ENCODE measurements at places on chromosomes 1 and 21.

- DNase-seq: peak; percentile 51
These were observed 538 bp downstream of the GBP2 start for GRCh38 chr1:89125240-89125912.

DNA sequence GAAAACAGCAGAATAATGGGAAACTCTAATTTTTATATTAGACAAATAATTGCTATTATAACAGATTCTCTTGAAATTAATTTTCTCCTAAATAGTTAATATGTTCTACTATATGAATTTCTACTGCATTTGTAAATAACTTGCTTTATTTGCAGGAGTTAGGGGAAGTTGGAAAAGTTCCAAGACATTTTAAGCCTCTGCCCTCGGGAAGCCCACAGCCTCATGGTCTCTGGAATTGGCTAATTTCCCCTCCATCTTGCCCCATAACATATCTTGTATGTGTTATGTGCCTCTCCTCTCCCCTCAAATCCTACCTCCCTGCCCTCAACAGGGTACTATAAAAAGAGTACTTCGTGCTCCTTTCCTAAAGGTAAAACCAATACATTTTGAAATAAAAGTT is 271.4 kb upstream of the NR5A2 start:
- DNase-seq: peak; percentile 62

- no peak for DNase-seq
These were observed 132.5 kb downstream of the ZNF326 start for GRCh38 chr1:90127288-90127953.

DNA sequence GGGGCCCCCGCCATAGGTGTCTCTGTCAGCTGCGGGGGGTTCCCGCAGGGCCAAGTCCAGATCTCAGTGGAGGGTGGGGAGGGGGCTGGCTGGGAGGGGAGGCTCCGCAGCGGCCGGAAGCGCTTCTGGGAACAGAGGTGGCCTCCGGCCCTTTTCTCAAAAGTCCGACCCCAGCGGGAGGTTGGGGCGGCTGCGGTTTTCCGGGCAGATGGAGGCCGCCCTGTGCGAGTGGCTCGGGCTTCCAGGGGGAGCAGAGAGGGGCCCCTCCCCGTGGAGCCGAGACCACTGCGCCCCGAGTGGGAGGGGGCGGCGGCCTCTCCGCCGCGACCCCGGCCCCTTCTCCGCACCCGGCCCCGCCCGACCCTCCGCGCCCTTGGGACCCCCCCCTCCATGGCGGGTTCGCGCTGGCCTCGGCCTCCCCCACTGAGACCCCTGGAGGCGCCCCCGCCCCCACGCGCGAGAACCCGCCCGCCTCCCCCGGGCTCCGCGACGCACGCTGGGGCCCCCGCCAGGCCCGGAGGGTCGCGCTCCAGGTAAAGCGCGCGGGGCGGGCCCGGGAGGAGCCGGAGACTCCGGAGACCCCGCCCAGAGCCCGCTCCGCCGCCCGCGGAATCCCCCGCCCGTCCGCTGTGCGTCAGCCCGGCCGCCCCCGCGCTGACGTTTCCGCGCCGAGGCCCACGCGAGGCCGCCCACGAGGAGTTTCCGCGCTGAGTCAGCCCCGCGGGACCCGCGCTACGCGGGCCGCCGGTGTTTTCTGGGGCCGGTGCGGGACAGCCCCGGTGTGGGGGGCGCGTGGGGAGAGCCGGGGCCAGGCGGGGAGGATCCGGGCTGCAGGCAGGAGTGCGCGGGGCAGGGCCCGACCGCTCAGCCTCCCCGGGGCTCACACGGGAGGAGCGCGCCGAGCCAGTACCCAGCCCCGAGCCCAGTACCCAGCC is 5.2 kb downstream of the TNFRSF18 start:
- DNase-seq: peak; percentile 99

DNA sequence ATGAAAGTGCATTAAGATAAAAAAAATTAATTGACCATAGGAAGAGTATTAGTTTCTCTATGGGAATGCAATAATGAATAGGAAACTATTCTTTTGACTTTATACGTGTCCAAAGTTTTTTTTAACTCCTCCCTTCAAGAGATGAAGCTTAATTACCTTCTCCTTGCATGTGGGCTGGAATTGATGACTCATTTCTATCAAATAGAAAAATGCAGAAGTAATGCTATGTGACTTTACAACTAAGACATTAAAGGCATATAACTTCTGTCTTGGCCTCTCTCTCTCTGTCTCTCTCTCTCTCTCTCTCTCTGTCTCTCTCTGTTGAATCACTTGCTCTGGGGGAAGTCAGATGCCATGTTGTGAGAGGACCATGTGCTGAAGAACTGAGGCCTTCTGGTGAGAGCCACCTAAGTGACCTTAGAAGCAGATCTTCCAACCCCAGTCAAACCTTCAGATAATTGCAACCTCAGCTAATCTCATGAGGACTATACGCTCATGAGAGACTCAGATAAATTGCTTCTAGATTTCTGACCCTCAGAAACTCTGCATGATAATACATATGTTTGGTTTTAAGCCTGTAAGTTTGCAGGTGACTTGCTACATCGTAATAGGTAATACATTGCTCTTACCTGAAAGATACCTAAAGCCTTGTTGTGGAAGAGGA is 414.2 kb downstream of the KCNT2 start:
- no peak for DNase-seq

- peak; percentile 85 for DNase-seq
These were observed 18.7 kb downstream of the MFSD2A start for GRCh38 chr1:39973503-39974135.

DNA sequence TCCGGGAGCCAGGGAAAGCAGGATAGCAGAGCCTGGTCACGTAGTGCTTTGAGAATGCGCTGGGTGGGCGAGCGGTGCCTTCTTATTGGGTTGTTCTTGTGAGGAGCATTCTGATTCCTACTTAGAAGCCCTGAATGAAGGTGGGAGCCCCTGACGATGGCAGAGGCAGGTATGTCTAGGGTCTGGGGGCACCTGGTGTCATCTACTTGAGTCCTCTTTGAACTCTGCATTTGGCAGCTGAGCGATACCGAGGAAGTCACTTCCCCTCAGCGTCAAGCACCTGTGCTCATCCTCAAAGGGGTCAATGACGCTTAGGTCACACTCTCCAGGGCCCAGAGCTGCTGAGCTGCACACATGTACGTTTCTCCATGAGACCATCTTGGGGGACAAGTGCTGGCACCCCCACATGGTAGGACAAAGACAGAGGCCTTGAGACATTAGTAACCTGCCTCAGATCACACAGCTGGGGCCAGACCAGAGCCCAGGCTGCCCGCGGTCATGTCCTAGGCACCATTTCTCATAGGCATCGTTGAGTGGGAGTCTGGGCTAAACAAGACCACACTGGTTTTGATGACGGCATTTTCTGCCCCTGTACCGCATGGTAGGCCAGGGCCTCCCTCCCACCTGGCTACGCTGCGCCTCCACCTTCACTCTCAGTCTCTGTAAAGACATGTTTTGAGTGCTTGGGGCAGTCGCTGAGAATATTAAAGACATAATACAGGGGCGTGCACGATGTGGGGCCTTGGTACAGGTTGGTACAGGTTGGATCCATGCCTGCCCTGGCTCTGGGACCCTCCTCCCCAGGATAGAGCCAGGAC is 69.1 kb upstream of the ABCG1 start:
- DNase-seq: no peak

- no peak for DNase-seq
These were observed 26.6 kb downstream of the ZBTB8OS start for GRCh38 chr1:32623775-32624174.

DNA sequence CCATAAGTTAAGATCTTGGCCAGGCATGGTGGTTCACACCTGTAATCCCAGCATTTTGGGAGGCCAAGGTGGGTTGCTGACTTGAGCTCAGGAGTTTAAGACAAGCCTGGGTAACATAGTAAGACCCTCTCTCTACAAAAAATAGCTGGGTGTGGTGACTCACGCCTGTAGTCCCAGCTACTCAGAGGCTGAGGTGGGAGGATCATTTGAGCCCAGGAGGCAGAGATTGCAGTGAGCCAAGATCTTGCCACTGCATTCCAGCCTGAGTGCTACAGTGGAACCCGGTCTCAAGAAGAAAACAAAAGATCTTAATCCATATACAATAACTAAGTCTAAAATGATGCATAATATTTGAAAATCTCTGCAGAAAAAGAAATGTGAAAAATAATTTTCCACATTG is 165.5 kb upstream of the NR5A2 start:
- no peak for DNase-seq

DNA sequence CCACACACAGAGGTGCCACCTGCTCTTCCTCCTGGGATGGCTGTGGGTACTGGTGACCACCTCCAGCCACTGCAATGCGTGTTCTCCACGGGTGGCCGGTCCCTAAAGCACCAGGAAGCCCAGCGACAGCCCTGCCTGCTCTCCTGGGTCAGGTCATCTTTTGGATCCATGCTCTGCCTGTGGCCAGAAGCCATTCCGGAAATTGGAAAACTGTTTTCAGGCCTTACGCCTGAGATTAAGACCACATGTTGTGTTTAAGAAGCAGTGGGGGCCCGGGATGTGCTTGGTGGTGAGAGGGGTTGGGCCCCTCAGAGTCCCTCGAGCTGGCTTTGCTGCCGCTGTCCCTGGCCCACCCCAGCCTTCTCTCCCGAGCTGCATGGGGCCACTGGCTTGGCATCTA is 150.8 kb downstream of the PEX14 start:
- DNase-seq: no peak

GRCh38 chr1:15346346-15347030 is 63.2 kb upstream of the EFHD2 start:
- DNase-seq: no peak

DNA sequence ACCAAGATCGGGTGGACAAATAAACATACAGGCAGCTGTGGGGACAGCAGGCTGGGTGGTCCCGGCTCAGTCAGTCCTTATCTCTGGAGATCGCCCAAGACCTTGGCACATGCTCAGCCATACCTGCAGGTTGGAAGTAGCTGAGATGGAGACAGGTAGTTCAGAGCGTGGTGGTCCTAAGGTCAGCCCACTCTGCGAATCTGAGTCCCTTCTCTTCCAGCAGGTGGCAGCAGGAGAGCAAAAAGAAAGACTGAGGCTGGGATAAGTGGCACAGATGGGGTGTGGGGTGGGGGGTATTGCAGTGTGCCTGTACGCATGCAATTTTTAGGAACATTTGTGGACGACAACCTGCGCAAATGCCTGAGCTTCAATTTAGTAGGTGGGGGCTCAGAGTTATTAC is 104.9 kb downstream of the TENT5C start:
- no peak for DNase-seq

DNA sequence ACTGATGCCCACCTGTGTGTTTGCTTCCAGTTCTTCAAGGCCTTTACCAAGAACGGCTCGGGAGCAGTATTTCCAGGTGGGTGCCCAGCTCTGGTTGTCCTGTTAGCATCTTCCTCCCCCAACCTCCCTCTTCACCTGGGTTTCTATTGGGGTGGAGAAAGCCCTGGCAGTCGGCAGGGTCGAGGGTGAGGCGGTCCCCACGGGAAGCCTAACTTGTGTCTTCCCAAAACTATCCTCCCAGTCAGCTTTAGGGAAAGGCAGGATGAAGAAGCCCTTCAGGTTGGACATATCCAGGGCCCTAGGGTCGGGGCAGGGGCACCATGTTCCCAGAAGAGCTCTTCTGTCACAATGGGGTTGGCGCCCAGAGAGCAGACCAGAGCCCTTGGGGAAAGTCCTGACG is 20.6 kb downstream of the QSOX1 start:
- no peak for DNase-seq

DNA sequence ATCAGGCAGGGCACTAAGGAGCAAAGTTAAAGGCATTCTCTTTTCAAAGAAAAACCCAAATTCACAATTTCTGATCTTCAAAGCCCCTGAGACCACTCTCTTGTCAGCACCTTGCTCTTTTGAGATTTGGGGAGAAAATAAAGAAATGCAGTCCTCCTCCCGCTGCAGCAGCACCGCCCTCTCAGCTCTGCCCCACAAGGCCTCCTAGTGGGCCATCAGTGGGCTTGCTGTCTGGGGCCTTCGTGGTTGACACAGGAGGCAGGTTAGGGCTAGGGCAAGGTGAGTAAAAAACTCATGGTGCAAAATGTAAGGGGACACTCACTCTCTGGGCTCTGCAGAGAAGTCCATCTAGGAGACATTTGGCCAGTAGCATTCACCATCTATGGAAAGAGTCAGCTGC is 67.4 kb upstream of the CTTNBP2NL start:
- no peak for DNase-seq

DNA sequence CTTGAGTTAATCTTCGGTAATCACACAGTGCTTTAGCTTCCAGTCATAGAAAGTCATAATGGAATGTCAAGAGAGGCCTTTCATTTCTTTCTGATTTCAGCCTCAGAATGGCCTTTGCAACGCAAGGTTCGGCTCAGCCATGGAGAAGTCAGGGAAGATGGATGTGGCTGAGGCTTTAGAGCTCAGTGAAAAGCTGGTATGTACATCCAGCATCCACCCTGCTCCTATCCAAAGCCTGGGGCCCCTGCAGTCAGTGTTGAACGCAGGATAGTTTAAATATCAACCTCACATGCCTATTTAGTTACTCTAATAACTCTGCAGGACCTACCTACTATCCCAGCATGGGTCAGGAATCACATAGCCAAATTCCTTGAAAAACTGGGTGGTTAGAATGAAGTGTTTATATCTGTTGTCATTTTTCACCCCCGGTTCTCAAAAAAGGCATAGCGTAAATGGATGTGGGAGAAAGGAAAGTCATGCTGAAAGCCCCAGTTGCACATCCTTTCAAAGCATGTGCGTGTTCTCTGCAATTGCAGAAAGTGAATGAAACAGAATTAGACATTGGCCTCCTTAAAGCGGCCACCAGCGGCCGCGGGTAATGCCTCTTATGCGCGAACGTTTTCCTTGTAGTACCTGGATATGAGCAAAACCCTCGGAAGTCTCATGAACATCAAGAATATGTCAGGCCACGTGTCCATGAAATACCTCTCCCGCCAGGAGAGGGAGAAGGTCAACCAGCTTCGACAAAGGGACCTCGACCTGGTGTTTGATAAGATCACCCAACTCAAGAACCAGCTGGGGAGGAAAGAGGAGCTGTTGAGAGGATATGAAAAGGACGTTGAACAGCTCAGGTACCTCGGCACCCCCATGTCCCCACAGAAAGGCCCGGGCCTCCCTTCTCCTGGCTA is 28.8 kb upstream of the EFHD2 start:
- DNase-seq: no peak

- DNase-seq: peak; percentile 97
These were observed 4.1 kb upstream of the SH3BGRL3 start for GRCh38 chr1:26275580-26276431.

GRCh38 chr1:12309783-12310742 is 80.2 kb downstream of the VPS13D start:
- DNase-seq: no peak

- no peak for DNase-seq
These were observed 29.1 kb downstream of the CENPF start for GRCh38 chr1:214632091-214632490.

- no peak for DNase-seq
These were observed 23.4 kb downstream of the DMRTB1 start for GRCh38 chr1:53482441-53483153.

All from suppressor macrophage treated with lipopolysaccharide for 1 hour (primary cell).